ENCODE measurements at places on chromosomes 12 and 14. TPM values are rescaled to one million over a fixed set of nuclear protein-coding genes. Genes with fewer than 3 reads are reported as not detected.

Gene PLXNC1
- total RNA-seq = 1.1 TPM

Gene SMCO2
- not detected for total RNA-seq

Gene RIN3
- total RNA-seq = 20.2 TPM

Gene SERPINA12
- total RNA-seq = 0.35 TPM

Gene TOMM20L
- total RNA-seq = not detected

Gene MYBPC1
- not detected for total RNA-seq

Gene SOCS2
- 3.1 TPM for total RNA-seq

Gene PLA2G1B
- total RNA-seq = 3.0 TPM

Gene IQSEC3
- total RNA-seq = 0.70 TPM

Gene MANSC1
- 6.6 TPM for total RNA-seq

Gene DEGS2
- total RNA-seq = 0.93 TPM

Gene CHGA
- total RNA-seq = 0.20 TPM

Gene ZBTB42
- total RNA-seq = 4.9 TPM

Gene OVCH1
- total RNA-seq = not detected

Gene OR6C76
- total RNA-seq = not detected

Gene KCNK10
- not detected for total RNA-seq

Gene SPTLC2
- 8.7 TPM for total RNA-seq

Gene NEMF
- total RNA-seq = 18.2 TPM

Gene PGF
- 2.8 TPM for total RNA-seq

Gene B3GNT4
- not detected for total RNA-seq

Gene OLR1
- 0.50 TPM for total RNA-seq

Gene C14orf39
- total RNA-seq = not detected

Gene MAP1LC3B2
- not detected for total RNA-seq

Gene TULP3
- 2.7 TPM for total RNA-seq

Gene IL31
- total RNA-seq = not detected

All from left lobe of liver (tissue), 2 donors.